NCI-H524 treated with DMSO at 0.1 percent for 48 hours (cell line): ENCODE measurements at places on chromosomes 2 and 18.

DNA sequence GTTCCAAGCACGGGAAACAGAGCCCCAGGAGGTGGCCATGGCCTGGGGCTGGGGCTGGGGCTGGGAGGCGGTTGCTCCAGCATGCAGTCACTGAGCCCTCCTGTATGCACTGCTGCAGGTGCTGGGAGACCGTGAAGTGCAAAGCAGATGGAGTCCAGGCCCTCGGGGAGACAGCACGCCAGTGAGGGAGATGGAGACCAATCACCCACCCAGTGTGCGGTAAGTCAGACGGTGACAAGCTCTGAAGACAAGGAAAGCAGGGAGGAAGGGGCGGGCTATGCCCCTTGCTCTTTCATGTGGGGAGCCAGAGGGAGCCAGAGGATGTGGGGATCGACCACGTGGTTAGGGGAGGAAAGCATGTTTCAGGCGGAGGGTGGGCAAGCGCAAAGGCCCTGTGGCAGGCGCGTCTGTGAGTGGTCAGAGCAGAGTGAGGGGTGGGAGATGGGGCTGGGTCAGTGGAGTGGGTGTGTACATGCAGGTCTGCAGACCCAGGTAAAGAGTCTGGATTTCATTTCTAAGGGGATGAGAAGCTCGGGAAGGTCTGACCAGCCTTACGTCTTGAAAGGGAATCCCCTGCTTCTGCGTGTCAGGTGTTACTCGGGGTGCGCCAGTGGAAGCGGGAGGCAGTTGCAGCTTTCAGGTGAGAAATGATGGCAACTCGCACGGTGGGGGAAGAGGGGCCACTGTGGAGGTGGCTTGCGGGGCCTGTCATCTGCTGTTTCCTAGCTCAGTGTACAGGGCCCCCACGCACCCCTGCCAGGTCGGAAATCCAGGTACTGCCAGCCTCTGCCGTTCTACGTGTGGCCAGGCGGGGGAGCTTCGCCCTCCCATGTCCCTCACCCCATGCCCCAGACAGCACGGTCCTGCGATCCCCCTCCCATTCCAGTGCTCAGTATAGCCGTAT, 19.4 kb downstream of the RRM2 start:
- no peak for DNase-seq

DNA sequence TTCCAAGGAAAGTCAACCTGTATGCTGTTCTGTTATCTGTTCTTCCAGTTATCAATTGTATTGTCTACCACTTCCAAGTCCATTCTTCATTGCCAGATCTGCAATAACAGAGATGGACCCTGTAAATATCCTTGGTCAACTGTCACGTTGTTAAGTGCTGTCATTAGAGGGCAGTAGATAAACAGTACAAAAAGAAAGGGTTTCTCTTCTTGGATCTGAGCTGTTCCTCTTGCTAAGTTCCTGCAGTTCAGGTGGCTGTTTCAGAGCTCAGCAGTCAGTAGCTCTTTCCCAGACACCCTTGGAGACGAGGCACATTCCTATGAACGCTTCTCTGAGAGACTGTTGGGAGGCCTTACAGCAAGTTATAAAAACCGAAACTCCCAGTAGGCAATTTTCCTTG, 957.1 kb upstream of the CHAC2 start:
- no peak for DNase-seq

DNA sequence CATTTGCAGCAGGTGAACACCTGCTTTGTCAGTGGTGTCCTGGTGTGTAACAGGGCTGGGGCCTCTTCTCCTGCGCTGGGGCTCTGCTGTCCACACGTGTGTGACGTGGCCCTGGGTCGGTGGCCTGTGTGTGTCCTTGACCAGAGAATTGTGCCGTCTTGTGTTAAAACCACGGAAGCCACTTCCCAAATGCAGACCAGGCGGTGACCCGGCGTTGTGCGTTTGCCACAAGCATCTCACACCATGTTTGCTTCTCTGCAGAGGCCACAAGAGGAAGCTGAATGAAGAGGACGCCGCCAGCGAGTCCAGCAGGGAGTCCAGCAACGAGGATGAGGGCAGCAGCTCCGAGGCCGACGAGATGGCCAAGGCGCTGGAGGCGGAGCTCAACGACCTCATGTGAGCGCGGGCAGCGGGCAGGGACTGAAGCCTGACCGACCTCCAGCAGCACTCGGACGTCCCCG, 44.3 kb upstream of the KCNG2 start:
- no peak for DNase-seq

DNA sequence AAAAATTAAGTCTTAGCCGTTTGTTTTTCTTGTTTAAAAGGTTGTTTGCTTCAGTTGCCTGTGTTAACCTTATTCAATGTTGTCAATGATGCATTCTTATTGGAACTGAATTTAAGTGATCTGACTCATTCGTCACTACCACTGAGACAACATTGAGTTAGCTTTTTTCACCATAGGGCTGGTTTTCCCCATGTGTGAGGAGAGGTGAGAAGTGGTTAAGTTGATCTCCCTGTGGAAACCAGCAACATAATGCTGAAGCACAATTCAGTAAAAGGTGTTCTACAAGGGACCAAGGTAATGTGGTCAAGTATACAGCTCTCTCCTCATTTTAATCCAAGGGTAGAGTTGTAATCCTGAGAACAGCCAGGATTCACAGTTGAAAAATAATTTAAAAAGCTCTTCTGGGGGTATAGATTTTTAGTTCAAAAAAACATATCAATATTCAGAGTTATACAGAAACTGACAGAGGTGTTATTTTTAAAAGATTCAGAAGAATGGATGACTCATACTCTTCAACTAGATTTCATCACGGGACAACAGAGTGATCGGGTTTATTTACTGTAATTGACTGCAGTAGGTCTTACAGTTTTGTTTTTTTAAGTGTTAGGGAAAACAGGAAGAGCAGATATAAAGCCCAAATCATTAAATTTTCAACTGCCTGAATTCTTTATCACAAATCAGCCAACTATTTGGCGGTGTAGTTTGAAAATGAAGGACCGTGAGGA, 12.6 kb downstream of the NOP58 start:
- no peak for DNase-seq

DNA sequence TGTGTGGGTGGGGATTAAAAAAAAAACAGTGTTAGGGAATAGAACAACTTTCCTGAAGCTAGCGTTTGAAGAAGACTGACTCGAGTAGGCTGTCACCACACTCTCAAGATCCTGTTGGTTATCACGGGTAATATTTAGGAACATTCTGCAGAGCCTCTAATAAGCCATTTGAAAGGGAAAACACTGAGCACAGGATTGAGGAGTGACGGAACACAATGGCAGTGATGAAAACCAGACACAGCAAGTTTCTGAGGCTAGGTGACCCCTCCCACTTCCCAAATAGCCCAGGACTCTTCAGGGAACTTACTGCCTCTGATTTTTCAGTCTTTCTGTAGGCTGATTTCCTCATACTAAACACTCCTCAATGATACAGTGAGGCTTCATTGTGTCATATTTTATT, 88.2 kb upstream of the TMEM200C start:
- no peak for DNase-seq
